ENCODE measurements at places on chromosomes 16 and 17.

DNA sequence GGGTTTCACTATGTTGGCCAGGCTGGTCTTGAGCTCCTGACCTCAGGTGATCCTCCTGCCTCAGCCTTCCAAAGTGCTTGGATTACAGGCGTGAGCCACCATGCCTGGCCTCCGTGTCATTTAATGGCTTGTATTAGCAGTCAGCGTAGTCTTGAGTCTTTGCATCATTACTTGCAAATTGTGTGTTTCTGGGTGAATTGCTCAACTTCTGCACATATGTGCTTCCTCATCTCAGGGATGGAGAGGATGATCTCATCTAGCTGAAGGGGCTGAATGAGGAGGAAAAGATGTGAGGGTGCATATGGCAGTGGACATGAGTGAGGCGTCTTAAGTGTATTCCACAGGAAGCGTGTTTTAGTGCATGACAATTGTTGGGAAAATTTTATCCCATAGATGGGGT is 155.8 kb downstream of the SNX29 start:
- no peak for DNase-seq

DNA sequence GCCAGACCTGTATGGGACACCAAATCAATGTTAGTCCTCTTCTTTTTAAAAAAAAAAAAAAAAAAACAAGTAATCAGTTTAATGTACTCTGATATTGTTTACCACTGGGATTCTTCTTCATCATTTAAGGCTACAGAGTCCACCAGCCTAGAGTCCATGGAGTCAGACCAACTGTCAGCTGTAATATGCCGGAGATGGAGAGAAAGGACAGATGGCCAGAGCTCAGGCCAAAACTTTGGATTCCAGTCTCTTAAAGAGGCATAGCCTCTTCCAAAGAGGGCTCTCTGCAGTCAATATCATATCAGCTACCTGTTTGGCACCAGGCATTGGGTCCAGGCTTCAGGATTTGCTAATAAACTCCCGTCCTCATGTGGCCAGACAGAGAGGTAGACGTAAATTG is 469.6 kb upstream of the HSBP1 start:
- DNase-seq = no peak

DNA sequence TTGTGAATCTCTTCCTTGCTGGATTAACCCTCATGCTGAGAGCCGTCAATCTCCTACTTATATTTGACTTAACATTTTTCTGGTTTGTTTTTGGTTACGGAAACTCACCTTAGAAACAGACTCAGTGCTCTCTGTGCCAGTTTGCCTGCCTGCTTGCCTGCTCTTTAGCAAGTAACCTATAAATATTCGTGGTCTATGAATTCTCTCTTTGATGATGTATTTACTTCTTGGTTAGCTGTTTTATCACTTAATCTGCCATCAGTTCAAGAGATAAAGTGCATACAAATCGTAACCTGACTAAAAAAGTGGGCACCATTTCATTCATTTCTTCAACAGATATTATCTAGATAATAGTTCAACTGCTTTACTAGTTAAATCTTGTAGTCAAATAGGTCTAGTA is 26.7 kb downstream of the CYB5B start:
- DNase-seq = no peak

GRCh38 chr17:29273924-29274323 is 20.0 kb downstream of the NUFIP2 start:
- no peak for DNase-seq

DNA sequence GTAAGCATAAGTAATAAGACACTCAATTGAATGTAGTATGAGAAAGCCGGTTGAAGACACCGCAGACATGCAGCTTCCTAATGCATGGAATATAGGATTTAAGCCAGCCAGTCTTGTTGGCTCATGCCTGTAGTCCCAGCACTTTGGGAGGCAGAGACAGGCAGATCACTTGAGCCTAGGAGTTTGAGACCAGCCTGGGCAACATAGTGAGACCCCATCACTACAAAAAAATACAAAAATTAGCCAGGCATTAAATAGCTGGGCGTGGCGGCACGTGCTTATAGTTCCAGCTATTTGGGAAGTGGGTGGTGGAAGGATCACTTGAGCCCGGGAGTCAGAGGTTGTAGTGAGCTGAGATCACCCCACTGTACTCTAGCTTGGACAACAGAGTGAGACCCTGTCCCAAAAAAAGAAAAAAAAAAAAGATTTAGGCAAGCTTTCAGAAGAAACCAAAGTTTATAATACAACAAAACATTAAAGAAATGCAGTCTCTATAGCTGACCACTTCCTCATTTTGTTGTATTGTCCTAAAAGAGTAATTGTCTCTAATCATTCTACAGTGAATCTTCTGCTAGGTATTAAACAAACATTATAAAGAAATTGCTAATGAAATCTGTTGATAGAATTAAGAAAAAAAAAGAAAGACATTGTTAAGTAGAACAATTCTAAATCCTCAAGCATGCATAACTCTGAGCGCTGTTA is 68.6 kb upstream of the KIFC3 start:
- no peak for DNase-seq

DNA sequence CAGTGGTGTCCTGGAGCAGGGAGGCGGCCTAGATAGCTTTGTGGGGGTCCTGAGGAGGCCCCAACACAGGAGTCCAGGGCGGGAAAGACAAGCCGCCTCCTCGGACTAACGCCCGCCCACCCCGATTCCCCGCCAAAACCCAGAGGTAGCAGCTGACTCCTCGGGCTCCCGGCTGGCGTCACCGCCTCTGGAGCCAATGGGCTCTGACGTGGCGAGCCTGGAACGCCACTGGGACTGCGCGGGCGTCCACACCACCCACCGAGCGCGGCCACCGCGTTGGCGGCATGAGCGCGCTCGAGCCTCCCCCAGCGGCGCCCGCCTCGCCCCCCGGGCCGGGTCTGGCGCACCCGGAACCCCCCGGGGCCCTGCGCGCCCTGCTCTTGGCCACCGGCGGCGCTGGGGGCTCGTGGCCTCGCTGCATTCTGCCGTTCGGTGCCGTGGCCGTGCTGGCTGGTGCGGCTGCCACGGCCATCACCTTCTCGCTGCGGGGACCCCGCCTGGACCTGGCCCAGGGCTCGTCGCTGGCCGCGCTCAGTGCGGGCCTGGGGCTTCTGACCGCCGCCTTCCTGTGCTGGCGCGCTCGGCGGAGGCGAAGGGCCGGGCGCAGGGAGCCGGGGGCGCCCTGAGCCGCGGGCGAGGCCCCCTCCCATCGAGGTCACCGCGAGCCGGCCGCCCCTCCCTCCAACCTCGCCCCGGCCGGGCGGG is 3.4 kb upstream of the NTN3 start:
- no peak for DNase-seq

Data from stimulated activated CD8-positive, alpha-beta memory T cell treated with anti-CD3 and anti-CD28 coated beads, Interleukin-2, amount 100 ng/mL, for 1 hour (primary cell).